ENCODE measurements at places on chromosomes 3 and 15.

DNA sequence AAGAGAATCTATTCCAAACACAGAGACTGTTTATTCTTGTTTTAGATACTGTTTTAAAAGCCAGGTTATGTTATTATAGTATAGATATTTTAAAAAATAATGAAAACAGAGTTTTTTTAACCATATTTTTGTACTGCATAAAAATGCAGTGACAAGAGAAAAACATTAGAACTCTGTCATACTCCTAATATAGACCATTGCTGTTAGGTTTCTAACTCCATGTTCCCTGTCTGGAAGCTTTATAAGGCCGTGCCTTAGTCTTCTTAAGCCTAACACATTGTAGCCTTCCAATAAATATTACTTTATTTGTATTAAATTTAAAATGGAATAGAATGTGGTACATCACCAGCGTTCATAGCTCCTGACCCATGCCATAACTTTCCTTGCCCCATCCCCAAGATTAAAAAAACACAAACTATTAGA lies 53.2 kb downstream of the MBNL1 start:
- DNase-seq: no peak

GRCh38 chr3:21785765-21786437 lies 34.9 kb upstream of the ZNF385D start:
- DNase-seq: no peak

DNA sequence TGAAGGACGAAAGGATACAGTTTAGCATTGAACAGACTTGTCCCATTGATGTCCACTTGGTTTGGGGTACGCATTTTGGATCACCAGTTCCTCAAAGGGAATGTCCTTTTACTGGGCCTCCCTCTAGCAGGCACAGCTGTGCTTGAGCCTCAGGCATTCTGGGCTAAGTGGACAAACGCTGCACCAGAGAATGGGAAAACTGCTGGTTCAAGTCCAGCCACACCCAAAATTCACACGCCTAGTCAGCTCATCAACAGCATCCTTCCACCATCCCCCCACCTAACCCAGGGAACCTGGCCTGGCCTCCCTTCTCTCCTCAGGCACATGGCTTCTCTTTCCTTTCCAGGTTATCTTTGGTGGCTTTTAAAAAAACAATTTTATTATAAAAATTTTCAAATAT lies 59.1 kb upstream of the ALDH1A3 start:
- no peak for DNase-seq

GRCh38 chr3:39106281-39106811 lies 1.1 kb downstream of the GORASP1 start:
- DNase-seq: peak; percentile 47

DNA sequence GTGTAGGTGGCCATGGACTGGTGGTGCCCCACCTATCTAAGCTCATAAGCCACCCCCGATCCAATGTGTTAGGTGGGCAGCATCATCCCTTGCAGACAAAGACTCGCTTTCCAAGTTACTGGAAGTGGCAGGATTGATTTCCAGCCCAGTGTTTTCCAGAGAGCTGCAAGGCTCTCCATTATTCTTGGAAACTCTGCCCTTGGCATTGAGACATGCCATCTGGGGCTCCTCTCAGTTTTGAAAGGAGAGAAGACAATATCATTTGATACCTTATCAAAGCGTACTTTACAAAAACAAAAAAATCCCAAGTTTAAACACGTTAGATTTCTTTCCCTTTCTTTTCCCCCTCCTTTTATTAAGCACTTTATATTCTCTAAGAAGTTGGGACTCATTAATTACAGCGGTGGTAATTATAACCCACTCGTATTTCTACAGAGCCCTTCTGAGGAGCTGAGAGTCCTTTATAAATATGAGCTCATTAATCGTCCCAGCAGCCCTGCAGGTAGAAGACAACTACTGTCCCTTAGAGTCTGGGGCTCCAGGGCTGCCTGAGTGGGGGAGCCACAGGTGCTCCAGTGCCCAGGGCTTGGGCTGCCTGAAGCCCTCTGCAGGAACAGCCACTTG lies 226.1 kb downstream of the TLE3 start:
- DNase-seq: no peak

GRCh38 chr15:57415602-57416001 lies 39.3 kb downstream of the CGNL1 start:
- DNase-seq: no peak

DNA sequence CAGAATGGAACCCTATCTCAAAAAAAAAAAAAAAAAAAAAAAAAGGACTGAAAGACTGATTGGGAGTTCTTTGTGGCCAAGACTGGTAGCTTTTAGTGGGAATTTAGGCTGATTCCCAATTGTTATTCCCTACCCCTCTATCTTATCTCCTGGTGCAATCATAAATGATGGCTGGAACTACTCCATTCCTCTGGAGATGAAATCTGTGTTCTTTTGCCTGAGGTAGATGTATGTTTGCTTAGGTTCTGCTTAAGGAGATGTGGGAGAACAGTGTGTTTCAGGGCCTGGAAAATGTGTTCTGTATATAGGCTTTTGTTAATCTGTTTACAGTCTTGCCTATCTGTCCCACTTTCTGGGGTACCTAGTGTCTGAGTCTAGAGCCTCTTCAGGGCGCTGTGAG lies 19.5 kb downstream of the UBE2Q2 start:
- DNase-seq: no peak

- no peak for DNase-seq
Measured at GRCh38 chr3:135228201-135228600, 433.1 kb downstream of the EPHB1 start.

DNA sequence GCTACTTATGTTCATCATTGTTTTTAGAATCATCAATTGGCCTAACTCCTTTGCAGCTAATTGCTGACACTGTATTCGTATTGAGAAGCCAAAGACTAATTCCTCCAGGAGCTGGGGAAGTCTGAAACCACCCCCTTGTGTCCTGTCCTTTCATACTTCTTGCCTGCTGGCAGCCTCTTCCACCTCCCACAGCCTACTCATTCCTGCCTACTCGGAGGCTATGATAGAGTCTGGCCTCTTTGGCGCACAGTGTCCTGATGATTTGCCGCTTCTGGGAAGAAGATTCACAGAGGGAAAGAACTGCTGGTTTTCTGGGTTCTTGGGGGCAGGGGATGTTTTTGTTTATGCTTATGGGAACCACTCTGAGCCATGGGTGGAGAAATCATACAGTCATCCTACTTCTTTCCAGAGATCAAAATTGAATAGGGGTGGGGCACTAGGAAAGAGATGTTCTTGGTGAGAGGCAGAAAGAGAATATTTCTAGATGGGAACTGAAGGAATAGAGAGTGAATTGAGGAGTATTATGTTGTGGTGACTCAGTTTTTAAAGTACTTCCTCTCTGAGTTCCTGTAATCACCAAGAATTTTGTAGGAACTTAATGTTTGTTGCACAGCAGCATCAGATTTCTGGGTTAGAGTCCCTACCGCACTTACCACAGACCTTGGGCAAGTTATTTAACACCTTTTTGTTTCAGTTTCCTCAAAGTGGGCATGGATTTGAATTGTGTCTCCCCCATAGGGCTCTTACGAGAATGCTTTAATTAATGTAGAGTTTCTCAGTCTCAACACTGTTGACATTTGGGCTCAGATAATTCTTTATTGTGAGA lies 22.1 kb upstream of the SCAANT1 start:
- DNase-seq: no peak

GRCh38 chr3:78734048-78734637 lies 1033.7 kb downstream of the ROBO1 start:
- no peak for DNase-seq

GRCh38 chr3:162092751-162093150 lies 596.1 kb downstream of the OTOL1 start:
- no peak for DNase-seq

DNA sequence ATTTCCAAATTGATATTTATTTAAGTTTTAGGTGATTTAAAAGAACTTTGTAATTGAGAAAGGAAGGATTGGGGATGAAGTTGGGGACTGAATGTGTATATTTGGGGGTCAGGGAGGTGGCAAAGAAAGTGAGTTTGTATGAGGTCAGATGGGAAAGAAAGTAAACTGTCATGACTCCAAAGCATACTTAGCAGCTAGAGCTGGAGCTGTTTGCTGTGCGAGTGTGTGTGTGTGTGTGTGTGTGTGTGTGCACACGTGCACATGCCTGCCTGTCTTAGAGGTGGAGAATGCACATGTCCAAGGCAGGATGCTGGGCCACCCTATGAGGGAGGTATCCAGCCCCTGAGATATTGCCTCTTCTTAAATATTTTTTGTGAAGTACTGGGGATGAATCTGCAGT lies 21.0 kb downstream of the BOC start:
- peak; percentile 57 for DNase-seq

DNA sequence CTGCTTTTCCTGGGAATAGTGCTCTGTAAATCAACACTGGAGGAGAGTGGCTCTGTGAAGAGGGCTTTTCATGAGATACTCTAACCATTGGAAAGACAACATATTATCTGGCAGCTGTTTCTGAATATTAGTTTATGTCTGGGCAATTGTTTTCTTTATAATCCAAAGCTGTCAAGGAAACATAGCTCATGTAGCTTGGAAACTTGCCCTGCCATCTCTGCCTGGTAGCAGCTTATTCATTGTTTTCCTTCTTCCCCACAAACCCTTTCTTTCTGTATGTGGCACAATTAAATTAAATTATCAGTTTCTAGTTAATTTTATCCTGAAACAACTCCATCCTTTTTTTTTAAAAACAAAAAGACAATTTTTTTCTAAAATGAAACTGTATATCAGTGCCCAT lies 160.0 kb downstream of the EDEM1 start:
- DNase-seq: no peak

GRCh38 chr3:16740515-16740914 lies 135.3 kb upstream of the DAZL start:
- no peak for DNase-seq

DNA sequence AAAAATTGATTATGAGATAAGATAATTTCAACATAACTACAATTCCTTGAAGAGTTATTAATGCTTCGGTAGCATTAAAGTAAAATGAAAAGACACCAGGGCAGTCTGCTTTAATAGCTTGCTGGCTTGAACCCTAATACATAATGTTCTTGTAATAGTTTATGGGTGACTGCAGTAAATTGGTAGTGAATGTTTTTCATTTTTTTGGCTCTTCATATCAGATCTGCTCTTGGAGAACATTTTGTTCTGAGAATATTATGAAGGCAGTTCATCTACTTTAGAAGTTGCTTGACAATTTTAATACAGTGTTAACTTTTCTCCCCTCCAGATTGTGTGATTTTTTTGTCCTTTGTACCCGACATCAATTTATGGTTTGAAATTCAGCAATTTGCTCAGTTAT lies 128.4 kb downstream of the ZBTB20 start:
- no peak for DNase-seq

- DNase-seq: no peak
Measured at GRCh38 chr3:74420538-74421124, 193.8 kb downstream of the CNTN3 start.

GRCh38 chr3:71695000-71695482 lies 30.2 kb downstream of the EIF4E3 start:
- no peak for DNase-seq

DNA sequence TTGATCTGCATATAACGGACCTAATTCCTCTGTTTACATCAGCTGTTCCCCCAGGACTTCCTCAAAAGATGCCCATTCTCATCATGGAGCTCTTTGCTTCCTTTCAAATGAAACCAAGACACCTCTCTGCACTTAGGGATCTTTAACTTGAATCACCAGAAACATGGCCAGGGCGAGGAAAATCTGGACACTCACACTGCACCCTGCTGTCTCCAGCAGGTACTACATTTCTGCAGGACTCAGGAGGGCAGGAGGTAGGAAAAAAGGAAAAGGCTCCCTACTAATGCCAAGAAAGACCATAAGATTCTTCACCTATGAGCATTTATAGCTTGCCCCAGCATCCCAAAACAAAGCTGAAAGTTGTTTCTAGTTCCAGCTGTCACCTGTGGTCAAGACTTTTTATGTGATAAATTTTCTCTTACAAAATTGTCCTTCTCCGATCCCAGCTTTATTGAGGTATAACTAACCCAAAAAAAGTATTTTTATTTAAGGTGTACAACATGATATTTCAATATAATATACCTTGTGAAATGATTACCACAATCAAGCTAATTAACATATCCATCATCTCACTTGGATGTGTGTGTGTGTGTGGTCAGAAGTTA lies 87.3 kb upstream of the C15orf61 start:
- no peak for DNase-seq

DNA sequence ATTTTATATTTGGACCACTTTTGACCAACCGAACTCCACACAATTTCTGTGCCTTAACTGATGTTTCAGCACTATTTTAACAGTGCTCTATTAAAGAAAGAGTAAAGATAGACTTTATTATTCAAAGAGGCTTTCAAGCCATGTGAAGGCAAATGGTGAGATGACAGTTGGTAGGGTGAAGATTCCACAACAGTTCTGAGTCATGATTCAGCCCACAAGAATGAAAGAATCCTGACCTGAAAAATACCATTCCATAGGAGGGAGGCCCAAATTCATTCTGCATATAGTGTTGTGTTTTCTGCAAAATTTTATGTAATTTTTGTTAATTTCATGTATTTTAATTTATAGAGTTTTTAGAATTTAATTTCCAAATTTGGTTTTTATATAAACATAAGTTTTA lies 135.6 kb upstream of the STAC start:
- DNase-seq: peak; percentile 19

- no peak for DNase-seq
Measured at GRCh38 chr15:77180270-77180669, 109.4 kb upstream of the TSPAN3 start.

GRCh38 chr3:9167222-9167621 lies 82.2 kb downstream of the SRGAP3 start:
- DNase-seq: no peak

DNA sequence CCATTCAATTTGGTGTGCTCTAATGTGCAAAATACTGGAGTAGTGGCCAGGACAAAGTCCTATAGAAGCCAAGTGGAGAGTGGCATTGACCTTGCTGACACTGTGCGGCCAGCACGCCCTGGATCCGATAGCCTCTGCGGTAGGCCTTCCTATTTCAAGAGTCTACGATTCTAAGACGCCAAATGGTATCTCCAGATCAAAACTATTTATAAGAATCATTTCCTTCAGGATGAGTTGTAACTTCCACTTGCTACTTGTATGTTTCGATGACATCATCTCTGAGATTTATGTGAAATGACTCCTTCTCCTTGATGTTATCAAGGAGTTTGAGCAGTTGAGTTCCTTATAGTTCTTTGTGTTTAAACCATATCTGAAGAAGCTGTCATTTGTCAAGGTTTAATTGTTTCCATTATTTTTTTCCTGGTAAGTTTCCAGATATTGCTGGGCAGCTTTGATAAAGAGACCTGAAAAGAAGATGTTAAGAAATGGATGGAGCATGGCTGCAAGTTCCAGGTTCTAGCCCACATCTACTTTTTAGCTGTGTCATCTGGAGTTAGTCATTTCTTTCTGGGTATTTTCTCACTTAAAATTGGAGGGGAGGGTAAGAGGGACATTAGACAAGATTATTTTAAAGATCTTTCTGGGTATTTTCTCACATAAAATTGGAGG lies 71.8 kb downstream of the TMEM44 start:
- DNase-seq: peak; percentile 84

GRCh38 chr15:39710681-39711080 lies 72.0 kb downstream of the FSIP1 start:
- peak; percentile 8 for DNase-seq

GRCh38 chr3:64563751-64564150 lies 124.0 kb downstream of the ADAMTS9 start:
- DNase-seq: no peak
